Foreskin keratinocyte (primary cell): ENCODE measurements at places on chromosomes 4 and X. TPM values are rescaled to one million over a fixed set of nuclear protein-coding genes. Genes with fewer than 3 reads are reported as not detected.

GRCh38 chrX:121746105-121746504 is 698.7 kb downstream of the GLUD2 start:
- DNase-seq = no peak

DNA sequence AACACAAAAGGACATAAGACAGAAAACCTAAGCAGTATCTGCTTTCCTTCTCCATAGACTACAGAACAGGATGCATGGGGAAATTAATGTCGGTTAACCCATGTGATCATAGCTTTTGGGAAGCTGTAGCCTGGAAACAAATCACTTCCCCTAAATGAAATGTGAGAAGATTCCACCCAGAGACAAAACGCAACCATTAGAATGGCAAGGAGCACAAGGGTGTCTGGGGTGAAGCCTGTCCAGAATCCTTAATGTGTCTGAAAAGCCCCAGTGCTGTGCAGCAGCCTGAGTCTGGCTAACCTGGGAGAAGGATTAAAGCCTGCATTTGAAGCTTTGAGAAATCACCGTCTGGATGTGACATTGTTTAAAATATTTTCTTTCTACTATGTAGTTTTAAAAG is 213.3 kb downstream of the ANKRD50 start:
- no peak for DNase-seq

IQSEC2 gene
- total RNA-seq = 4.8 and 6.0 TPM in 2 replicates

CT45A6 gene
- not detected in 2 replicates for total RNA-seq

DNA sequence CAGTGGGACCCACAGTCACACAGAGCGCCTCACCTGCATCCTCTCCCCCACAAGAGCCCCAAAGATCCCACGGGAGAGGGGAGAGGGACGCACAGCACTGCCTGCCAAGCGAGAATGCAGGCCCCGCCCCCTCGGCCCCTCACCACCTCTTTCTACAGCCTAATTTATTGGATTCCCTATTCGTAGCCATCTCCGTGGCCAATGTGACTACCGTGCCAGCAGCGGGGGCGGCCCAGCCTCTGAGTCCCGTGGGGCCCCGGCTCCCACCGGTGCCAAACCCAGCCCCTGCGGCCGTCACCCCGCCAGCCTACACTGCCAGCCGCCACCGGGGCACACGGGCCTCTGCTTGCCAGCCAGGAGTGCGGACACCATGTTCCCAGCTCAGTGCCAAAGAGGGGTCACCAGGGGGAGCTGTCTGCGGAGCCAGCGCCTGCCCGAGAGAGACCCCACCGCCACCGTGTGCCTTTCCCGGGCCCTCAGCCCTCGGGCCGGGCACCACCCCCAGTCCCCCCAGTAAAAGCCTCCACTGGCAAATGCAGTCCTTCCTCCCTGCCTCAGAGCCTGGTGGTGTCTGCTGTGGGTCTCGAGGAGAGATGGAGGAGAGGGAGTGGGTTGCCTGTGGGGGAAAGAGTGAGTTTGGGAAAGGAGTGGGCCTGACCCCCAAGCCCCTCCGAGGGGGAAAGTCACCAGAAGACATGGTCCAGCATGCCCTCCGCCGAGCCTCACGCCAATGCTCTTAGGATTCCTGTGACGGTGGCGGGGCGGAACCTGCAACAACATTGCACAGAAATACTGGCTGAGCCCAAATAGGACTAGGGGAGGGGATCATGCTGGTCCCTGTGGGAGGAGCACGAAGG is 19.6 kb upstream of the PLXNB3 start:
- DNase-seq = no peak

DNA sequence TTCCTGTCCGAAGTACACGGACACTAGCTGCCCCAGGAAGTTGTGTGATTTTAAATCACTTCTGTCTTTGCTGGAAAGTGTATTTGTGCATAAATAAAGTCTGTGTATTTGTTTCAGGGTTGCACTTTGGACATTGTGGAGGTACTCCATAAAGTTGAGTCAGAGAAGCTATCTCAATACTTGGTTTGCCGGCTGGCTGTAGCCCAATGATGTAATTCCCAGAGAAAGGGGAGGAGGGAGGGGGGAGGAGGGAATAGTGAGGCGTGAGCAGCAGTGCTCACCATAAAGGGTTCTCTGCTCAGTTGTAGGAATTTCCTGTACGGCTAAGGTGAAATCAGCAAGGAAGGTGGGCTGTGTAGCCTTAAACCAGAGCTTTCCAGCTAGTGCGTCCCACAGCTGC is 7.5 kb downstream of the APEX2 start:
- peak; percentile 69 for DNase-seq

TRPC3 gene
- total RNA-seq = not detected in 2 replicates

GRCh38 chr4:17082186-17082585 is 183.7 kb upstream of the LDB2 start:
- no peak for DNase-seq

DNA sequence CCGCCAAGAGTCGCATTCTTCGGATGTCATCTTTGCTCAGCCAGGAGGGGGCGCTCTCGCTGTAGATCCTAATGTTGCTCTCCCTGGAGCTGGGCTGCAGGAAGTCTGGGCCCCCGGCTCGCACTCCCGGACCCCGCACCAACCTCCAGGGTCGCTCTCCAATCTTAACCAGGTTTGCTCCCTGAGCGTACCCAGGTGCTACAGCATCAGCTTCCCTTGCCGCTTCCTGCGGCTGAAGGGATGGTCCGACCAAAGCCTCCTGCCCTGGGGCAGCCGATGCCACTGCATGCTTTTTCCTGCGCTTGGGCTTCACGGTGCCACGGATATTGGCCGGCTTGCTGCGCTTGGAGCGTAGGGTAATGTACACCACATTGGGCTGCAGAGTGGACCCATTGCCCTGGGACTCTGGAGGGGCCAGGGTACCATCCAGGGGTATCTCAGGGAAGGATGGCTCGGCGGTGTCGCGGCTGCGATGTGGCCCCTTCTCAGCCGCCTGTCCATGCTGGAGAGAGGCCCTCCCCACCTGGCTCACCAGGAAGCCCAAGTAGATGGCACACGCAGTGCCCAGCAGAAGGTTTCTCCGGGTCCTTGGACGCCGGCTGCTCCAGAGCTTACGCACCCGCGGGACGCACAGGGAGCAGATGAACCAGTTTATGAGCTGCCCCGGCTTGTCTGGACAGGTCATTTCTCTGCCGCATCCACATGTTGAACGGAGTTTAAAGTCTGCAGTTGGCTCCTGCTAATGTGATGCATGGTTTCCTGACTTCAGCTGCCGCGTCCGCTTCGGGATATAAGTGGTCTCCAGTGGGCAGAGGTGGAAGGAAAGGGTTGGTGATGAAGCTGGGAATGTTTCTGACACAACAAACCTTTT is 1.9 kb downstream of the GASK1B start:
- peak; percentile 89 for DNase-seq

DNA sequence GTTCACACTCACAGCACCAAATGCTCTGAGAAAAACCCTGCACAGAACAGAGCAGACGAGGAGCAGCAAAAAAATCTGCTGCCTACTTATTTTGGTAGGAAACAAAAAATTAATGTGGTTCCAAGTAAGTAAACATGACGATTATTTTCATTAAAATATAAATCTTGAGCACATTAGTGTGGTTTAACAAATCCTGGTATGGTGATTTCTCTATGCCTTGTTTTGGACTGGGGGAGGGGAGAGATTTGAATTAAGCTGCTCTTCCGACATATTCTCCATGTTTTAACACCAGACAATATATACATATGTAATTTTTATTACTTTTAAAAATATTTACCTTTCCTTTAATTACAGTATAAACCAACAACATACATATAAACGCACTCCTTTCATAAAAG is 1.8 kb downstream of the CAMK2D start:
- no peak for DNase-seq

GRCh38 chr4:82642331-82642730 is 80.5 kb upstream of the TMEM150C start:
- DNase-seq = no peak

DNA sequence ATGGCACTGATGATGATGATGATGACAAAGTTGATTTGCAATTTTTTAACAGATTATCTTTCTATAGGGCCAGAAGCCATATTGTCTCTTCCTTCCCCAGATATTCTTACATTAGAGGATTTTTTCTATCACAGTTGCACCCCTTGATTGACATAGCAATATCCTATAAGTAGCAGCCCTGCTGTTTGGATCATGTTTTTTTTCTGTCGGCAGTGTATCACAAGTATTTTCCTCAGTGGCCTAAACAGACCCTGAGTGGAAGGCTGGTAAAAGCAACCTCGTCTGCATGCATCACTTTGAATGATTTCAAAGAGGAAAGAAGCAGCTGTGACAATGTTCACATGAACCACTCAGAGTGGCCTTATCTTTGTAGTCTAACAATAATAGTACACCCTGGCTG is 41.0 kb downstream of the FAT4 start:
- DNase-seq = no peak

GRCh38 chr4:80322716-80323115 is 12.8 kb upstream of the CFAP299 start:
- DNase-seq = peak; percentile 59

SLC7A11 gene
- total RNA-seq = 14.3 and 29.3 TPM in 2 replicates

DNA sequence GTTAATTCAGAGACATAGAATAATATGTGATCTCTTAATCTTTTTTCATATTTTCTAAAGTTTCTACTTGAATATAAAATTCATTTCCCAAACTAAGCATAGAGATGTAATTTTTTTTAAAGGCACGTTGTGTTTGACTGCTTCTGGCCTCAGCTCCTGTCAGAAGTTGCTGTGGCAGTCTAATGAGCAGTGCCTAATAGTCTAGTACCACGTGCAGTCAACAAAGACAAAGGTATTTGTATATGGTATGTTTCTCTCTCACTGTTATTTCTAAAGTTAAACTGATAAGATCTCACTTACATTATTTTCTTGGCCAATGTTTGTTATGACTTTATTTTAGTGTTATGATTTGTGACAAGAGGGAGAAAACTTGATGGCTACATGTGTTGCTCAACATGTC is 48.6 kb upstream of the MCUB start:
- DNase-seq = no peak

ADGRL3 gene
- total RNA-seq = 0.60 and 0.78 TPM in 2 replicates

GRCh38 chr4:85168234-85168834 is 201.8 kb upstream of the WDFY3 start:
- DNase-seq = no peak

DNA sequence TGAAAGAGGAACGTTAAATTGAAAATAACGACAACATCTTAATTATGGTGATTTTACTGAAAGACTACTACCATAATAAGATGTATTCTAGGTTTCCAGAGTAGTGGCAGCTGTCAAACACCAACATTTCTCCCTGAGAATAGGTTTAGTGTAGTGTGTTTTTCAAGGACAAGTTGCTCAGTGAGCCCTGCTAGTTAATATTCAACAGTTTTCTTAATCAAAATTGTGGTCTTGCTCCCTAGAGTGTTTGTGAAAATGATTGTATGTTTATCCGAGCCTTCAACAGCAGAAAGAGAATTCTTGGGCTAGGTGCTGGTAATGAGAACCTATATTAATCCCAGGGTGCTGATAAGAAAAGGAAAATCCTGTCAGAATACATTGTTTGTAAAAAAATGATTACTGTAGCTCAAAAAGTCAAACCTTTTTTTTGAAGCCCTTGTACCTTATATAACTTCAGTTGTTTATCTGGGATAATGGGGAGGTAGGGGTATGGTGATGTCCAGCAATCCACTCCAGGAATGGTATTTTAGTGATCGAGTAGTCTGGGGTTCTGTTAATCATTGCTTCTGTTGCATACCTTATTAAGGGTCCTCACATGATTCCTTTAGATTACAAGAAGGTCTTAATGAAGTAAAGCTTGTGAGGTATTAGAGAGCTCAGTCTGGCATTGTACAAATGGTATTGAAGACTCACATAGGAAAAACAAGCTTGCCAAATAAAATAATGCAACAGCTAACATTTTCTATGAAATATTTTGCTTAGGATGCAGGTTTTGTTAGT is 110.7 kb downstream of the CCSER1 start:
- no peak for DNase-seq

GRCh38 chrX:39144956-39145355 is 343.7 kb downstream of the MID1IP1 start:
- DNase-seq = no peak

IL2RG gene
- 0.11 and 0.27 TPM in 2 replicates for total RNA-seq

CT55 gene
- not detected in 2 replicates for total RNA-seq

DNA sequence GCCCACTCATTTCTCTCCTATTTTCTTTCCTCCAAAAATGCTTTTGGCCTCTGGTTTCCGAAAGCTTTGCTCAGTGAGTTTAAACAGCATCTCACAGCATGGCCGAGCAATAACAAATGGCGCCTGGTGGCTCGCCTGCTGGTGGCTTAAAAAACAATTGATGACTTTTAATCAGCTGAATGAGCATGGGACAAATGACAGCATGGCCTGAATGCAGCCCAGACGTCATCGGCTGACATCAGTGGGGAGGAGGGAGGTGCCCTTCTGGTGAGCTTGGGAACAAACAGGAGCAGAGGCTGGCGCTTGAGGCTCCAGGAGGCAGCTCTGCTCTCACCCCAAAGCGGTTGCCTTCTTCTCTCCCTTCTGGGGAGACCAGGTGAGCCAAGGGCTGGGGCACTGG is 286.4 kb downstream of the BCOR start:
- no peak for DNase-seq

GRCh38 chrX:24332878-24333277 is 19.0 kb upstream of the SUPT20HL2 start:
- no peak for DNase-seq

ADGRG2 gene
- total RNA-seq = under 0.01 and 0.03 TPM in 2 replicates

ANKRD37 gene
- total RNA-seq = 2.3 and 2.5 TPM in 2 replicates

DNA sequence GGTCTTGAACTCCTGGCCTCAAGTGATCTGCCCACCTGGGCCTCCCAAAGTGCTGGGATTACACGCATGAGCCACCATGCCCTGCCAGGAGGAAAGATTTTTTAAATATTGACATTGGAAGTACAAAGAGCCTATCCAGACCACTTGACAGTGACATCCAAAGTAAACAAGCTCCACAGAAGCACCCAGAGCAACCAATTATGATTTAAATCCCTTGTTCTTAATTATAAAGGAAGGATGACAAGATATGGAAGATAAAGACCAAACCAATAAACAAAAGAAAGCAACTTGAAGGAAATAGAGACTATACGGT is 27.7 kb upstream of the RPL34 start:
- no peak for DNase-seq

- DNase-seq = no peak
These were observed 214.8 kb downstream of the SLC4A4 start for GRCh38 chr4:71553605-71554004.

DNA sequence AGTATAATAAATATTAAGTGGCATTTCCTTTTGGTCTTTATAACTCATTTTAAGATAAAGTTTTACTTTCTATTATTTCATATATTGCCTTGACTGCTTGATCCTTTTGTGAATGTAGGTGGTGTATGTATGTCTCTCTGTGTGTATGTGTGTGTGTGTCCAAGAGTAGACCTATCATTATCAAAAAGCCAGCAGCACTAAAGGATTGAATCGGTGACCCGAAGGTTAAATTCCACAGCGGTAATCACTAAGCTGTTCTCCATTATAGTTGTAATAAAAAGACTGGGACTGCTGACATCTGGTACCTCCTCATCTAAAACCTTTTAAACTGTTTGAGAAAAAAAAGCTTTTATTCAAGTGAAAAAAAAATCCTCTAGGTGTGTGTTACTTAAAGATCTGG is 1014.8 kb downstream of the PCDH7 start:
- no peak for DNase-seq
